NCI-H1092 (cell line): ENCODE measurements at places on chromosomes 6 and 20.
A peak's percentile ranks its signal among the peaks of the same experiment; 100 is the strongest.

DNA sequence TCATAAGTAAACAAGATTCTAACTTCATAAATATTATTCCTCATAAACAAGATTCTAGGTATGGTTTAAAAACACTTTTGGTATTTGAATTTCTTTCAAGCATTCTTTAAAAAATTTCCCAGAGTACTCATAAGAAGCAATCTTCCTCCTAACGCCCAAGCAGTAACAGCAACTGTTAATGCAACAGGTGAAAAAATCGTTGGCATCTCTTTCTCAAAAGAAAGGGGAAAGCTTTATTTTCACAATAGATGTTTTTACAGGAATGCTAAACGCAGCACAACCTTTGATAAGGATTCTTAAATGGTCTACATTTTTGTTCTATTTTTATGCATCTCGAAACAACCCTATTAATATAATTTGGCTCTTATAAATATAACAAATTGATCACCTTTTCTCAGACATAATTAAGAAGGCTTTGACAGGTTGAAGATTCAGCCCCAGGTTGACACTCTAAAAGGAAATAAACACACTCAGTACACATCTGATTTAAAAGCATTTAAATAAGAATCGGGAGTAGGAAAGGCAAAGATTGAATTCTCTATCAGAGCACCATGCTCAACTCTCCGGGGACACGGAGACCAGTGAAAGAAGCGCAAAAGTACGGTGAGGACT lies 634 bp downstream of the AHI1 start:
- no peak for DNase-seq

DNA sequence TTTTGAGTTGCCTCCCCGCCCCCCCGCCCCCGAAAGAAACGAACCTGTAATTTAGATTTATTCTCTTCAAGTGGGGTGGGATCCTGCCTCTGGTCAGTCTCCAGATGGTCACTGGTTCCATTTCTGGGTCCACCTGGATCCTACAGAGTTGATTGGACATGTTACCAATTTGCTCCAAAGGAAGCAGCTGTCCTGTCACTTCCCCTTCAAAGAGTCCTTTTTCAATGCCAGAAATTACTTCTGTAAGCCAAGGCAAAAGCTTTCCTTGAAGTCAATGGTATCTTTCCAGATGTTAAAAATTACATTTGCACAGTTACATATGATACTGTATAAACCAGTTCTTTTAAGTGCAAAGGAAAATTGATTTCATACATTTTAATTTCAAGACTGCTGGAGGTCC lies 12.0 kb upstream of the ANKRD60 start:
- DNase-seq = no peak

- DNase-seq = no peak
Measured at GRCh38 chr20:24768201-24768636, 180.8 kb upstream of the CST7 start.

DNA sequence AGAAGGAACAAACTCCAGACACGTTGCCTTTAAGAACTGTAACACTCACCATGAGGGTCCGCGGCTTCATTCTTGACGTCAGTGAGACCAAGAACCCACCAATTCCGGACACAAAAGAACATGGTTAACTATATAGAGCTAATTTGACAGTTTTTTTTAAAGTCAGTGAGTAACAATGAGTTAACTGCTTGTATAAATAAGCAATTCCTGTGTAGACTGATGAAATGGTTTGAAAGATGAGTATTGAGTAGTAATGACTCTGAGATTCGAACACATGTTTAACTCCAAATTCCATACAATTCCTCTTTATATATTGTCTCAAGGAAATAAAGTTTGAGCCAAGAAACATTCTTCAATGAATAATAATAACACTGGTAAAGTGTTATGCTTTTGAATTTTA lies 478.0 kb downstream of the MMUT start:
- no peak for DNase-seq

DNA sequence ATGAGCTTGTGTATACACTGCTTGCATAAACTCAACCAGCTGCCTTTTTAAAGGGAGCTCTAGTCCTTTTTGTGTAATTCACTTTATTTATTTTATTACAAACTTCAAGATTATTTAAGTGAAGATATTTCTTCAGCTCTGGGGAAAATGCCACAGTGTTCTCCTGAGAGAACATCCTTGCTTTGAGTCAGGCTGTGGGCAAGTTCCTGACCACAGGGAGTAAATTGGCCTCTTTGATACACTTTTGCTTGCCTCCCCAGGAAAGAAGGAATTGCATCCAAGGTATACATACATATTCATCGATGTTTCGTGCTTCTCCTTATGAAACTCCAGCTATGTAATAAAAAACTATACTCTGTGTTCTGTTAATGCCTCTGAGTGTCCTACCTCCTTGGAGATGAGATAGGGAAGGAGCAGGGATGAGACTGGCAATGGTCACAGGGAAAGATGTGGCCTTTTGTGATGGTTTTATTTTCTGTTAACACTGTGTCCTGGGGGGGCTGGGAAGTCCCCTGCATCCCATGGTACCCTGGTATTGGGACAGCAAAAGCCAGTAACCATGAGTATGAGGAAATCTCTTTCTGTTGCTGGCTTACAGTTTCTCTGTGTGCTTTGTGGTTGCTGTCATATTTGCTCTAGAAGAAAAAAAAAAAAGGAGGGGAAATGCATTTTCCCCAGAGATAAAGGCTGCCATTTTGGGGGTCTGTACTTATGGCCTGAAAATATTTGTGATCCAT lies 15.3 kb downstream of the TNFAIP3 start:
- DNase-seq = no peak

DNA sequence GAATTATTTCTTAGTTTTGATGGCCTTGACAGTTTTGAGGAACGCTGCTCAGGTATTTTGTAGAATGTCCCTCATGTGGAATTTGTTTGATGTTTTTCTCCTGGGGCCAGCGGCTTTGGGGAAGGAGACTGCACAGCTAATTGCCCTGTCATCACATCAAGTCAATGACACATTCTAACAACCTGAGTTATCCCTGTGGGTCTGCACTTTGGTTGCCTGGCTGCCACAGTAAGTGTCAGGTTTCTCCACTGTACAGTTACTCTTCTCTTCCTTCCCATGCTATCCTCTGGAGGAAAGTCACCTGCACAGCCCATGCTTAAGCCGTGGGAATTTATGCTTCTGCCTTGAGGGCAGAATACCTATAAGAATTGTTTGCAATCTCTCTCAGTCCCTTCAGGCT lies 1.4 kb upstream of the TREML4 start:
- no peak for DNase-seq

DNA sequence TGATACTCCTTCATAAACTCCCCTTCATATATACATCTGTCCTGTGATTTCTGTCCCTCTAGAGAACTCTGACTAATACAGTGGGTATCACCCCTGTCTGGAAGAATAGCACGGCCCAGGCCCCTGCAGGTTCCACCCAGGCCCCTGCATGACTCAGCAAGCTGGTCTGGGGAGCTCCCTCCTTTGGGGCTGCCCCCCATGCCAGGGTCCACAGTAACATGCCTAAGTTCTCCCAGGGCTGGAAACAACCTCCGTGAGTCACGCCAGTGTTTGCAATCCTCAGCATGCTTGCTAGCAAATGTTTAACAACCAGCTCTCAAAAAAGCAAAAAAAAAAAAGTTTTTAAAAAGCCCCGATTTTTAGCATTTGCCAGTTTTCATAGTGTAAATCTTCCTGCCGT lies 134.3 kb upstream of the CDH4 start:
- no peak for DNase-seq

GRCh38 chr6:70379473-70380013 lies 33.8 kb upstream of the FAM135A start:
- DNase-seq = no peak

DNA sequence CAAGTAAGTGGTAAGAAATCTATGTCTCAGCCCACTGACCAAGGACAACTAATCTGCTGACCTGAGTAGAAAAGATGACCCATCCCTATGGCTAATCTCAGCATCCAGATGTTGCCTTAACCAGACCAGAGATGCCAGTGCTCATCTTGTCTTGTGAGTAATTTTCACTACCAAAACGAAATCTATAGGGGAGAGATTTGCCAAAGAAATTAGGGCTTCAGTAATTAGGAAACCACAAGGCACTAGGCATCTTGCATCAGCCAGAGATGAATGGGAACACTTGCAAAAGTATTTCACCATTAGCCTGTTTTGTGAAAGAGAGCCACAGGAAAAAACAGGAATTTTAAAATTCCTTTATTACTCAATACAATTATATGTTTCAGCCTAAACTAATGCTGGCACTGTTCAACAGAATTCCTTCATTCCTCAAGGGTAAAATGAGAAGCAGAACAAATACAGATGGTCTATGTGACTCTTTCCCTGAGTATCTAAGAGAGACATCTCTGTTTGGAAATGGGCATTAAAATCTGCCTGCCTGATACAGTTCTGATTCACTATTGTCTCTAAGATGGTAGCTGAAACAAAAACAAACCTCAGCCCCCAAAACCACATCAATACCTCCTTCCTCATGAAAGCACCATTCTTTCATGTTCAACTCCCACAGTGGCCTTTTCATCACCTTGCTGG lies 87.8 kb downstream of the GMDS start:
- no peak for DNase-seq

- peak; percentile 42 for DNase-seq
Measured at GRCh38 chr20:32326504-32326845, 31.7 kb upstream of the ASXL1 start.

- no peak for DNase-seq
Measured at GRCh38 chr20:50144362-50144761, 9.2 kb downstream of the PEDS1 start.

DNA sequence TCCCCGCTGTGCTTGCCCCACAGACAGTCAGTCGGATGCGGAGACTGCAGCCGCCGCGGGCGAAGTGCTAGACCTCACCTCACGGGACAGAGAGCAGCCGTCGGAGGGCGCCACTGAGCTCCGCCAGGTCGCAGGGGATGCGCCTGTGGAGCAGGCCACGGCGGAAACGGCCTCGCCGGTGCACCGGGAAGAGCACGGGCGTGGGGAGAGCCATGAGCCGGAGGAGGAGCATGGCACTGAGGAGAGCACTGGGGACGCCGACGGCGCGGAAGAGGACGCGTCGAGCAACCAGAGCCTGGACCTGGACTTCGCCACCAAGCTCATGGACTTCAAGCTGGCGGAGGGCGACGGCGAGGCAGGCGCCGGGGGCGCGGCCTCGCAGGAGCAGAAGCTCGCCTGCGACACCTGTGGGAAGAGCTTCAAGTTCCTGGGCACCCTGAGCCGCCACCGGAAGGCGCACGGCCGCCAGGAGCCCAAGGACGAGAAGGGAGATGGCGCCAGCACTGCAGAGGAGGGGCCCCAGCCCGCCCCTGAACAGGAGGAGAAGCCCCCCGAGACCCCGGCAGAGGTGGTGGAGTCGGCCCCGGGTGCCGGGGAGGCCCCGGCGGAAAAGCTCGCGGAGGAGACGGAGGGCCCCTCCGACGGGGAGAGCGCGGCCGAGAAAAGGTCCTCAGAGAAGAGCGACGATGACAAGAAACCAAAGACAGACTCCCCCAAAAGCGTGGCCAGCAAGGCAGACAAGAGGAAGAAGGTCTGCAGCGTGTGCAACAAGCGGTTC lies 66.4 kb downstream of the SSR1 start:
- DNase-seq = no peak

DNA sequence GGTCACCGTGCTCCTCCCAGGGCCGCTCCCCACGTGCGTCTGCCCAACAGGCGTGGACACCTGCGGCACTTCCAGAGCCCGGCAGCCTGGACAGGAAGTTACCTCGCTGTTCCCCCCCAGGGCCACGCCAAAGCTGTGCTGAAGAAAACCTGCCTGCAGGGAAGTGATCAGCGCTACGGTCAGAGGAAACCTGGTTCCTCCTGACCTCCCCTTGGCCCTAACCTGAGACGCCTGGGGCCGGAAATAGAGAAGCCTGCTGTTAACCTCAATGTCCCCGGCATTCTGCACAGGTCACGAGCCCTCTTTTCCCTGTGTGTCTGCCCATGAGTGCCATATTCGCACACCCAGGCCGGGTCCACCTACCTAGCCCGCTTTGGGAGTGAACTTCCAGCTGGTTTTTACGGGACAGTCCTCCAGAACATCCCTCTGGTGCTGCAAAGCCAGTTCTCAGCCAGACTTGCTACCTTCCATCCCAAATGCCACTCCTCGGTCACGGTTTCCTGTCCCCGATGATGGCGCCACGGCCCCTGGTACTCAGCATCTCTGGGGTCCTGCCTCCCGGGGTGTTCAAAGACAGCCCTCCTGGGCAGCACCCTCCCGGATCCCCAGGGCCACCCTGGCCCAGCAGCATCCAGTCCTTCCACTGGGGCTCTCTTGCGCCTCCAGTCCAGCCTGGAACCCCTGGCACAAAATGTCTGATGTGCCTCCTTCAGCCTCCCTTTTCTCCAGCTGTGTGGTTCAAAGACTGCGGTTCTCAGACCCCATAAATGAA lies 12.0 kb upstream of the IRF4 start:
- no peak for DNase-seq

- DNase-seq = no peak
Measured at GRCh38 chr6:72084992-72085569, 198.7 kb downstream of the RIMS1 start.

DNA sequence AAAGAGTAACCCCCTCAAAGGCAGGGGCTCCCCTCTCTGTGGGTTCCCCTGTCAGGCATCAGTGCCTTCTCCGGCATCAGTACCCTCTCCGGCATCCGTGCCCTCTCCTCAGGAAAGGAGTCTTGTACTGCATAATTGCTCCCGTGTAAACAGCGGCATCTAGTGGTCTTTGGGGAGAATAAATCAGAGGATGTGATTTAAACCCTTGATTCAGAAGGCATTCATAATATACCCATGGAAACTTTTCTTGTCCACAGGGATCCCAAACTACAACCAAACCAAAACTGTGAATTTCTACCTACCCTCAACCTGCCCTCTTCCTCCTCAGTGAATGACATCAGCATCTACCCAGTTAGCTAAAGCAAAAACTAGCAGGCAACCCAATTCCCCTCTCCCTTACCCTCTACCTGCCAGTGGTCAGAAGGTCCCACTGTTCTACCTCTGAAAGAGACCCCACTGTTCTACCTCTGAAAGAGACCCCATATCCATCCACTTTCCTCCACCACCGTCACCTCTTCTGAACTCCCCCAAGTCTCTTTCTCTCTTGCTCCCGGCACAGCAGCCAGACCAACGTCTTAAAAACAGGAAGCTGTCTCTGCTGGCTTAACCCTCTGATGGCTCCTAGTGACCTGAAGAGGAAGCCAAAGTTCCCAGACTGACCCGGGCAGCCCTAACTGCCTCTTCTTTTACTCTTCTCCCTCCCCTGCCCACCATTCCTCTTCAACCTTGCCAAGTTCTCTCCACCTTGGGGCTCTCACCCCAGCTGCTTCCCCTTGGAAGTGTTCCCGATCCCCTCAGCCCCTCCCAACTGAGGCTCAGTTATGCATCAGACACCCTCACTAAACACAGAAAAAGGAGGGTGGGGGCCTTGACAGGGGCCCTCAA lies 27.2 kb downstream of the UBE2V1 start:
- peak; percentile 25 for DNase-seq

DNA sequence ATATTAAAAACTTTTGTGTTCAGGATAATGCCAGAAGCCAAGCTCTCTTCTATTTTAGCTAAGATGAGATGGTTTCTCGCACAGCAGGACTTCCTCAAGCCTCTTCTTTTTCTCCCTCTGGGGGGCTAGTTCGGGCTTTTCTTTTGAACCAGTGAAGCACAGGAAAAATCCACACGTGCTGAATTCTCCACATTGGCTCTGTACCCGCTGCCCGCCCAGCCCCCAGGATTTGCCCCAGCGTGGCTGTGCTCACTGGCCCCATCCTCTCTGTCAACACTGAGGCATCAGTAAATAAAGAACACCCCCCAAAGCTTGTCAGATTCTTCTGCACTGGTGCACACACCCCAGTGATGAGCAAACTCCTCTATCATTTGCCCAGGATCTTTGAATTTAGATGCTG lies 232.8 kb downstream of the ZNF217 start:
- no peak for DNase-seq
